AG04449 (cell line): ENCODE measurements at places on chromosomes 13 and 19.

DNA sequence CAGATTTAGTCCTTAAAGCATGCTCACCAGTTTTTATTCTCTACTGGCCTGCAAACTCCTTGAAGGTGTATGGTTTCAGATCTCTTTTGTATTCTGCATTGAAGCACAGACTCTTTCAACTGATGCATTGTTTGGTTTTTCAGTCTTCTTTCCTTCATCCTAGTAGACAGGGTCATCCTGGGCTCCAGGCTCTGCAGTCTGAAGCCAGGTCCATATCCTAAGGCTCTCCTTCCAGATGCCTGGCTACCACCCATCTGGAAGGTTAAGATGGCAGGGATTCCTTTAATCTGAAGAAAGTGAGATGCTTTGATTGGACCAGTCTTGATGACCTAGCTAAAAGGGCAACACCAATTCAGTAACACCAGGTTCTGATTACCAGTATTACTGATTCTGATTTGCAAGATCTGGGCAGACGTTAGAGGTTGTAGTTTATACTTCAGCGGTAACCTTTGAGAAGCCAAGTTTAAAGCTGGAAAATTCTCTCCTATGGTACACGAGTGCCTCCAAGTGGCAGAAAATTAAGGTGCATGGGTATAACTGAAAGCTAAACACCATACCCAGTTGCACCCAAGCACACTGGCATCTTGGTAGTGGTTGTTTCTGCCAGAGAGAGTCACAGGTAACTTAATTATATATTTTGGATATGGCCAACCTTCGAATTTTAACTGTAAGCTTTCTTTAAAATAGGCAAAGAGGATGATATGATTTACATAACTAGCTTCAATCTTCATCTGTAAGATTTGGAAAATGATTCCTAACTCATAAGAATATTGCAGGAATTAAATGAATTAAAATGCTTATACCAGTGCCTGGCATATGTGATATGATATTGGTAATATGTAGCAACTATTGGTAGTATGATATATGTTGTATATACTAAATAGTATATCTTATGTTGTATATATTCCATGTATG lies 1651.9 kb upstream of the MIR17HG start:
- no peak for DNase-seq

GRCh38 chr19:7916103-7916954 lies 1.7 kb downstream of the TGFBR3L start:
- DNase-seq, result no peak

GRCh38 chr19:7582446-7582845 lies 13.2 kb upstream of the CAMSAP3 start:
- no peak for DNase-seq

DNA sequence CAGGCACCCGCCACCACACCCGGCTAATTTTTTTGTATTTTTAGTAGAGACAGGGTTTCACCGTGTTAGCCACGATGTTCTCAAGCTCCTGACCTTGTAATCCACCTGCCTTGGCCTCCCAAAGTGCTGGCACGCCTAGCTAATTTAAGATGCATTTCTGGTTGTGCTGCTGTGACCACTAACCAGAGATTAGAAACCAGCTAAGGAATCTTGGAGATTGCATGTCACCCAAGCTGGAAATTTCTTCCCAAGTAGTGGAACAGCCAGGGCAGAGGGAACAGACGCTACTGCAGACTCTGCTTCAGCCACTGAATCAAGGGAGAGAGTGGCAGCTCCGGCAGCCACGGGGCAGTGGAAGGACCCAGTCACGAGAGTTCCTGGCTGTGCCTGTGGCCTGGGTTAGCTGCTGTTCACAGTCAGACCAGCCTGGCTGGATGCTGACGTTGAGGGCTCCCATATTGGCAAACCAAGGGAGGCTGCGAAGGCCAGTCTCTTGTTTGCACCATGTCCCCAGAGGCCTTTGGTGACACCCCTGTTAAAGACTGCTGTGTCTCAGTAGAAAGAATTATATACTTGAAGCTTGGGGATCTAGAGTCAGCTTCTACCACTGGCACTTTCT lies 7.9 kb downstream of the TPM4 start:
- no peak for DNase-seq

- no peak for DNase-seq
Measured at GRCh38 chr19:49851456-49852259, 699 bp downstream of the PTOV1 start.

DNA sequence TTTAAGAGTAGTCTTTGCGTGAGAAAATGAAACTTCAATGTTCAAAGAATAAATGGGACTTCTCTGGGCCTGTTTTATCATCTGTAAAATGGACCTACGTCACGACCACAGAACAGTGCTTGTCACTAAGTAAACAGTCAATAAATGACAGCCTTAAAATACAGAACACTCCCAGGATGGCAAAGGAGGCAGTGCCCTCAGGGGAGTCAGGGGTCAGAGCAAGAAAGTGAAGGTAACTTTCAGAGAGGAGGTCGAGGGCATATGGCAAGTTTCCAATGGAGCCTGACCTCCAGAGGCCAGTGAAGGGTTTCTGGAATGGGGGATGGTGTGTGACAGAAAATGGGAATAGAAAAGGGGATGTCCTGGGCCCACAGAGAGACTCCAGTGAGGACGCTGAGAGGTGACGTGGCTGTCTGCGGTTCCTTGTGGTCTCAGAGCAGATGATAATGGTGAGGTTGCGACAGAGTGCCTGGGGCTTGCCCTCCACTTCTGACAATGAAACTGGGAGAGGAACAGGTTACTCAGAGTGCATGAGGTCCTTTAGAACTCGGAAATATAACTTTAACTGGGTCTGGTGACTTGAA lies 91.8 kb downstream of the UBL3 start:
- DNase-seq, result no peak

- no peak for DNase-seq
Measured at GRCh38 chr13:28136916-28137315, 1.4 kb upstream of the PAN3 start.

GRCh38 chr13:113975416-113975815 lies 1.5 kb upstream of the C13orf46 start:
- no peak for DNase-seq

DNA sequence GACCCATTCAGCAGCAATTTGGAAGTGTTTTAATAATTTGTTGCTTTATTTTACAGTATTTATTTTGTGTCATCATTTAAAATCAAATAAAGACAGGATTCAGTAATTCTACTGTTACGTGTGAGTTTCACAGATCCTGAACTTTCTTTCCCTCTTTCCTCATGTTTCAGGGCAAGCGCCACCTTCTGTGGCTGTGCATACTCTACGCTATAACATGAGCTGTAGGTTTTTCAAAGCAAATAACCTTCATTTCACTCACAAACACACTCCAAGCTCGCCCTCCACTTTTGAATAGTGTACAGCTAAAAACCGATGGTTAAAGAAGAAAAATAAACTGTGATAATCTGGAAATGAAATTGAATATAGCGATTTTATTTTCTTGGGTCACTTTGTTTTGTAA lies 753.3 kb downstream of the OLFM4 start:
- no peak for DNase-seq

DNA sequence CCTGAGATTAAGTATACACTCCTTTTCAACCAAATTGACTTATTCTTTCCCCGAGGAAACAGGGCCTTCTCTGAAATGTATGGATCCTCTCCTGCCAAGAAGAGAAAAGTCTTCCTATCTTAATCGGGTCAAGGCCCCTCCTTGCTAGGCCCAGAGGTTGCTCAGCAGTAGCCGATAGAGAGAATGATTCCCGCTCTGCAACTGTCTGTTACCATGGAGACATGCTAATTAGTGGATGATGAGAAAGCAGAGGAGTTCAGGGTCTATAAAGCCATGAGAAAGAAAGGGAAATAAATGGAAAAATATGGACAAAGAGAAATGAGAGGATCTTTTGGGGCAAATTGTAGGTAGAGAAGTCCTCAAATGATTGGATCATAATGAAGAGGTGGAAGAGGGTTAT lies 103.5 kb downstream of the POU4F1 start:
- DNase-seq, result no peak

- no peak for DNase-seq
Measured at GRCh38 chr19:49423071-49423984, at the start of gene PTH2. Gene PTH2, minus strand, starts transcription at chr19:49423441. Its CDS starts 102 bp downstream, at chr19:49423339.

- DNase-seq, result no peak
Measured at GRCh38 chr19:18418029-18418482, 1.1 kb upstream of the SSBP4 start.

GRCh38 chr13:72559716-72560115 lies 167.7 kb downstream of the MZT1 start:
- no peak for DNase-seq

DNA sequence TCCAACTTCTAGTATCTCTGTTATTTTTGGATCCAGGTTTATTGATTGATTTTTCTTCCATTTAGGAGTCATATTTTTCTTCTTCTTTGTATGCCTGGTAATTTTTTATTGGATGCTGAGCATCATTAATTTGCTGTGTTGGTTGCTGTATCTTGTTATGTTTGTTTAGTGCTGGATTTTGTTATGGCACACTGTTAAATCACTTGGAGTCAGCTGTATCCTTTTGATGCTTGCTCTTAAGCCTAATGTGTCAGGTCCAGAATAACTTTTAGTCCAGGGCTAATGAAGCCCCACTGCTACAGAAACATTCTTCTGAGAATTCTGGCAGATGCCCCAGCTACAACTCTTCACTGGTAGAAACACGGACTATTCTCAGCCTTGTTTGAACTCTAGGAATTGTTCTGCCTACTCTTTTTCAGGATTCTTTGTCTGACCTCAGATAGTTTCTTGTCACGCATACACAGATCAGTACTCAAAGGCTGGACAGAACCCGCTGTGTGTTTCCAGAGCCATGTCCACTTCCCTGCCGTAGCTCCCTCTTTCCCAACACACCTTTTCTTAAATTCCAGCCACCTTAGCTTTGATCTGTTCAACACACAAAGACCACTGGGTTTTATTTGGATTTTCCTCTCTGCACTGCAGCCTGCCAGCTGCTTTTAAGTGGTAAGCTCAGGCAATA lies 137.1 kb upstream of the WASF3 start:
- no peak for DNase-seq
